ENCODE measurements at places on chromosomes 3 and 15.

- DNase-seq = no peak
Measured at GRCh38 chr3:152211655-152212054, 57.1 kb upstream of the MBNL1 start.

GRCh38 chr3:27046351-27046750 lies 322.8 kb downstream of the NEK10 start:
- no peak for DNase-seq

- DNase-seq = no peak
Measured at GRCh38 chr3:61192222-61192621, 59.0 kb downstream of the FHIT start.

DNA sequence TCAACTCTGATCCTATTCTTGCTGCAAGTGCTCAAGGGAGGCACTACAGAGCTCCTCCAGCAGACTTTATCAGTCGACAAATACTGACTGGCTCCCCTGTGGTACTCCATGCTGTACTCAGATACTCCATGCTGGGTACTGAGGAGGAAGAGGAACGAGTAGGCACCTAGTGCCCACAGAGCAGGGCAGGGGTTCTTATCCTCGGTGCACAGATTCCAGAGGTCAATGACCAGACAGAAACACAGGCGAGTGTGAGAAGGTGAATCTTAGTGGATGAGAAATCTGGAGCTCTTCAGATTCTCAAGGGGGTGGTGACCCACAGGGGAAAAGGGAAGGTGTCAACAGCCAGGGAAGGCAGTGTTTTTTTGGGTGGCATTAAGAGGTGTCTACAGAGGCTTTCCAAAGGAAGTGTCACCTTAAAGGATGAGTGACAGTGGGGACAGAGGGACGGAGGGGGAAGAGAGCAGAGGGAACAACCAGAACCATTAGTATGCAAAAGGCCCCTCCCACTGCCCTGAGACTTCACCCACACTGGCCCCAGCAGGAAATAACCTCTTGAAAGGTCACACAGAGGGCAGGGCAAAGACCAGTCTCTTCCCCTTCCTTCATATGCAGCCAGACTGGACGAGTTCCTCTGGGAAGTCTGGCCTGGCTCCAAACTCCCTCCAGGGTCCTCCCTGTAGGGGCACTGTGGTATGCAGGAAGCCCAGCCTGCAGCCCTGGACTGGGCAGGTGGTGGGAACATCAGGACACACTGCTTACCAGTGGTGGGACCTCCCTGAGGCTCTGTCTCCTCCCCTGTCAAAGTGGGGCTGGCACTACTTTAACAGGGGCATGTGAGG lies 27.5 kb downstream of the CCDC12 start:
- DNase-seq = no peak

DNA sequence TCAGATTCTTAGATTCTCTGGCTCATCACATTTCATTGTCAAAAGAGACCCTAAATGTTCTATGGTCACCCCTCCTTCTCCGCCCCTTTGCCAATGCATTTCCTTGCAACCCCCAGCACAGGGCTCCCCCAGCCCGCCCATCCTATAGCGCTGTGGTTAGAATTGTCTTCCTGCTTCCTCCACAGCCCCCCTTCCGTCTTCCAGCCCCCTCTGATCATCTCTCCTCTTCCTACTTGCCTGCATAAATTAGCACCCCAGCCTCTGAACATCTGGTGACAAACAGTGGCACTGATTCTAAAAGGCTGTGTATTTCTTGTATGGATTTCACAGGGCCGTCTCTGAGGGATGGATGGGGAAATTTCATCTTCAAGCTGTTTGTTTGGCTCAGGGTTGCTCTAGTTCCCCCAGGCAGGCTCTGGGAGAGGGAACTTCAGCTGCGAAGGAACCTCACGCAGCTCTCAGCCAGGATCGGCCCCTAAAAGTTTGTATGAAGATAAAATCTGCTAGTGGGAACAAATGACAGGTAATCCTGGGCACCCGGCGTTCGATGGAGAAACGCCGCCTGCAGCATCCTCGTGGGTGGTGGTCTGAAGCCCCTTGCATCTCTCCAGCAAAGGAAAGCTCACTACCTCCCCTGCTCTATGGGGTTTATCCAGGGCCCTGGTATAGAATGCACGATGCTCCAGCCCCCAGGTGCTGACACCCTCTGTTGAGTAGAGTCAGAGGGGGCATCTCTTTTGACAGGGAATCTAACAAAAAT lies 83.0 kb downstream of the WNT7A start:
- DNase-seq = no peak

DNA sequence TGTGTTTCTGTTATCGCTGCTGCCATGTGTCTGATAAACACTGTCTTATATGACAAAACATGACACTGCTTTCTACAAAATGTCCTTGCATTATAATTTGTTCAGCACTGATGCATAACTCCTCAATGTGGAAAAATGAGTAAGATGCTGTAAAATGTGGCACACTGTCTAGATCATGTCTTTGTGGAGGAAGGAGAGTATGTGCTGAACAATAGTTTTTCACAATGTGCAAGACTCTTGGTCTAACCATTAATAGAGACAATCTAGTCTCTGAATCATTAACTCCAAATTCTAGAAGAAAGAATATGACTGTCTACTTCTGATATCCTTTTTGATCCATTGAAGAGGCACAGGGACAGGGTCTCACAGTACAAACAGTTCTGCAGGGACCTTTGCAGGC lies 127.9 kb upstream of the RARB start:
- DNase-seq = no peak

DNA sequence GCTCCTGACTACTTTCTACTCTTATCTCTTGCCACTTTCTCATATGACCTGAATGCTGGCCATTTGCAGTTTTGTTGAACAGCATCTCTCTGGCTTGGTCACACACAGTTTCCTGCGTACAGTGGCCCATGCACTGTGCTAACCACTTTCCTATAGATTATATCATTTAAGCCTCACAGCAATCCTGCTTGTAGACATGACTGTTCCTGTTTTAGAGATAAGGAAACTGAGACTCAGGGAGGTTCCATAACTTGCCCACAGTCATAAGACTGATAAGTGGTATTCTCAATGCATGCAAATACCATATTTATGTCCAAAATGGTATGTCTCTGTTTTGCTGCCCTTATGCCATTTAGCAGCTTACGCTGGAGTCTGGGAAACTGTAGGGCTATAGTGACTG lies 229.5 kb downstream of the NR1D2 start:
- no peak for DNase-seq

GRCh38 chr3:47283193-47283537 lies 421 bp downstream of the KLHL18 start:
- no peak for DNase-seq

Data from NT2/D1 (cell line).